MCF 10A (cell line): ENCODE measurements at places on chromosomes 2 and 18.
A peak's percentile ranks its signal among the peaks of the same experiment; 100 is the strongest.

DNA sequence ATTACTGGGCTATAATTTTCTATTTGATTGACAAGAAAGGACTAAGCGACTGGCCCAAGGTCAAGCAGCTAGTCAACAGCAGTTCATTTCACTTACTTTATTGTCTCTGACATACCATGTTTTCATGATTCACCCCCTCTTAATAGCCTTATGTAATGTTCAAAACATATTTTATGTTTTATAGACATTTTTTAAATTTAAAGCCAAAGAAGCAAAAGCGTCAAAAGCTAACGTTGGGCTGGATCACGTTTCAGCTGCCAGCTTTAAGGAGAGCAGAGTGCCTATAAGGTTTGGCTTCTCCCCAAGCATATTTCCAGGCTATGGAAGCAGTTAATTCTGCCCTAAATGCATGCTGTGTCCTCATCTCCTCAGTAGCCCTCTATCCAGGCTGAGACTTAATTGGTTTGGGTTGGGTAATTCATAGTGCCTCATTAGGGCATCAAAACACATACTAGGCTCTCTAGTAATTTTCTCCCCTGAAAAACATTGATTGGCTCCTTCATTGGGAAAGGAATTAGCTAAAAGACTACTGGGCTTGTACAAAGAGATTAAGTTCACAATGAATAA lies 94.8 kb upstream of the CREB1 start:
- DNase-seq: no peak

DNA sequence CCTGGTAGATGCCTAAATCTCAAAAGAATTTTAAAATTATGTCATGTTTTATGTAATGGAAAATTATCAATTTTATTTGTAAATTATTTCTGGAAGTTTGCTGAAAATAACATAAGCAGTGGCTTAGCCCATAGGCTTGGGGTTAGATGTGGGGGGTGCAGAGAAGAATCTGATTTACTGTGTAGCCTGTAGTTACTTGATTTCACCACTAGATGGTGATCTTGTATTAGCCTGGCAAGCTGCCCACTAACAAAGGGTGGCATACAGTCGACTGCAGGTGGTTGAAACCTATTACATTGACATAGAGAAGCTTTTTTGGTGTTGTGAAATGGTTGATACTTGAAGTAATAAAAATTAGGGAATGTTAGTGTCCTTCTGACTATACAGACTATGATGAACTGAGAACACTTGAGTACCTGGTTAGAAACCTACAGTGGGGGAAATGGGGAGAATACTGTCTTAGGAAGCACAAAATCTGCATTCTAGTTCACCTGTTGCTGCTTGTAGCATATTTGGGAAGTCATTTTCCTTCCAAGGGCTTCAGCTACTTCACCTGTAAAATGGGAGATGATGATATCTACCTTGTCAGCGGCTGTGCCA lies 191.0 kb upstream of the LHCGR start:
- peak; percentile 74 for DNase-seq

DNA sequence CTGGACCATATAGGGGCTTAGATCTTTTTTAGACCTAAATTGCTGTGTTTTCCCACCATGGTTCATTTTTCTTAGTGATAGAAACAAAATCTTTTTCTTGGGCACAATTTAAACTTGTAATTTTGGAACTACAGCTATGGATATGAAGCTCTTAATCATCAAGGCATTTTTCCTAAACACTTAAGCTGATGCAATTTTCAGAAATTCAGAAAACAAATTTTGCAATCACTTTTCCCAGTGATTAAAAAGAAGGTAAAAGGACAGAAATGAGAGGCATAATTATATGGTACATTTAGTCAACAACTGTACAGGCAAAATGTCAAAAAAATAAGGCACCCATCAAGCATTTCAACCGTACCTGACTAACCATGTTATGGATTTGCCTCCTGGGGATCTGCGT lies 665.4 kb downstream of the XIRP2 start:
- DNase-seq: no peak

DNA sequence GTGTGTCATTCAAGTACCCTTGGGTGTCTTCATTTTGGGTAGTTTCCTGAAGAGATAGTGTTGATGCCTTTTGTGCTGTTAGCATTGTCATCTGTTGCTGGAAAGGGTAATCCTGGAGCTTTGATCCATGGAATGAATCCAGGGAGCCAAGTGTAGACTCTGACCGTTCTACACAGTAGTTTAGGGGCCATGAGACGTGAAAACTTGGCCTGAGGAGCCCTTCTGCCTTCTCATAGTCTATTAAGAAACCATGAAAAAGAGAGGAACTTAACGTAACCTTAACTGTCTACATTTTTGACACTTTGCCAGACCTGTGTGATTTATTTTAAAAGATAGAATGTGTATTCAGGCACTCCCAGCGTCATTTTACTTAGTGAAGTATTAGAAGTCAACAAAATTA lies 194.0 kb downstream of the BABAM2 start:
- DNase-seq: peak; percentile 51

GRCh38 chr2:241224851-241225438 lies 36.5 kb downstream of the ANO7 start:
- peak; percentile 9 for DNase-seq

DNA sequence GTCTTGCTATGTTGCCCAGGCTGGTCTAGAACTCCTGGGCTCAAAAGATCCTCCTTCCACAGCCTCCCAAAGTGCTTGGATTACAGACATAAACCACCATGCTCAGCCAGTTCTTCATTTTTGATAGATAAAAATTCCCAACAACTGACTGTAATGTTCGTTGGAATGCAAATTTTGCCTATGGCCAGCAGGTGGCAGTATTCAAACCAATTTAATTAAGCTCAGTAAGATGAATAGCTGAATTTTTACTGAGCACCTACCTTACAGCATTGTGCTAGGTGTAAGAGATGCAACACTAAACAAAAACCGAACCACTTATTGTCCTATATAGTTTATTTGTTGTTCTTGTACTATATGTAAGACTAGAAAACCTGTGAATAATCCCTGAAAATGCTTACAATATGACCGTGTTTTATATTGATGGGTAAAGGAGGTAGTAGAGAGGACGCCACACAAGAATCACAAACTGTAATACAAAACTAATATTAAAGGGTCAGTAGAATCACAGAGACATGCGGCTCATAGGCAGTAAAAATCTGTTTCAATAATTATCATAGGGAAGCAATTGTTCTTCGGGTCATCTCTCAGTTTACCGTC lies 8.2 kb upstream of the TMEM182 start:
- DNase-seq: peak; percentile 56

DNA sequence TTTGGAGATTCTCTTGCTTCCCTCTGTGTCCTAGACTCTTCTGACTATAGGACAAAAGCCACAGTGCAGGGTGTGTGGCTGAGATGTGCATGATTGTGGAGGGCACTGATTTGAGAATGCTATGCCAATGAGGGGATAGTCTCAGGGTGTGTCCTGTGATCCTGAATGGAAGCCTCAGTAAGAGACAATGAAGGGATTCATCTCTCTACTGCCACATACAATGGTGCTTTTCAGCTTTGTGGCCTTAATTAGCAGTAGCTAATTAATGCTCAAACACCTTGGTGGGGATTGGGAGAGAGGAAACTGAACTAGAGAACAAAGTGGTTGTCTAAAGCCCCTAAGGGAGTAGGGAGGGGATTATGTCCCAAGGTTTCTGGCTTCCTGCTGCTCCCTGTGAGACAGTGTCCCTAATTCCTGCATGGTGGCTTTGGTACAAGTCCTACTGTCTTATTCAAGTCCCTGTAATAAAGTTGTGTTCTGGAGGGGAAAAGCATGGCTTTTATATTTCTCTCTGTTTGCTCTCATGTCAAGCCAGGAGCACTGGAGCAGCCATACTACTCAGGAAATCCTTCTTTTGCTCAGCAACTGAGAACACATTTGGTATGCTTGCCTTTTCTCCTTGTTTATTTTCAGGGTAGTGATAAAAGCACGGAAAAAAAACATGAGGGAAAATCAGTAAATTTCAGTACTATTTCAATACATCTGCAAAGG lies 415.2 kb upstream of the TCF4 start:
- DNase-seq: no peak

- no peak for DNase-seq
Measured at GRCh38 chr2:85156619-85157018, 23.4 kb downstream of the TCF7L1 start.

DNA sequence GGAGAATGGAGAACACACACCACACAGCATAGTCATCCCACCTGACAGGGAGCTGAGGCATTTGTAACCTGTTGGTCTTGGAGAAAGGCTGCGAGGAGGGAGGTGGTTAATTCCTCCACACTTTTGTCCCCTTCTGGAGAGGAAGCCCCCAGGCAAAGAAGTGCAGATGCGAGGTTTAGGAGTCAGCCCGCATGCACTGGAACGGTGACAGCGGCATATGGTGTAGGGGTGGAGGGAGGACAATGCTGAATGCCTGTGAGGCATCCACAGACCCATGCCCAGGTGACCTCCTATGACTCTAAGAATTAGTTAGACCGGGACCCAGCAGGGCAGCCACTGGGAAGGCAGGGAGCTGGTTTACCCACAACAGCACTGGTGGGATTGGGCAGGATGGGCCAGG lies 12.2 kb downstream of the SPATA3 start:
- no peak for DNase-seq

- no peak for DNase-seq
Measured at GRCh38 chr2:186125156-186125555, 360.9 kb upstream of the ZC3H15 start.

DNA sequence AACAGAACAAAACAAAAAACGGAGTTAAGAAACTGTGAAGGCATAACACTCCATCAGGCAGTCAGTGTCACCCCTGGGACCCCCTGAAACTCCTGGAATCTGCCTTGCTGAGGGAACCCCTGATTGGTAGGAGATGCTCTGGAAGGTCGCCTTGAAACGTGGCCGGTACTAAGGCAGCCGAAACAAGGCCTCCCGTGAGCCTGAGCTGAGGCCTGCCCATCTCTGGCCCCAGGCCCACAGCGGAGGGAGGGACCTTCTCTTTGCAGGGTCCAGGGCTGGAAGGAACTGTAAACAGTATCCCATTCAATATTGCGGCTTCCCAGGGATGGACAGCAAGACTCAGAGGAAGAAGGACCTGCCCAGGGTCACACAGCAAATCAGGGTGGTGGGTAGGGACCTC lies 155.7 kb downstream of the INHBB start:
- DNase-seq: no peak

DNA sequence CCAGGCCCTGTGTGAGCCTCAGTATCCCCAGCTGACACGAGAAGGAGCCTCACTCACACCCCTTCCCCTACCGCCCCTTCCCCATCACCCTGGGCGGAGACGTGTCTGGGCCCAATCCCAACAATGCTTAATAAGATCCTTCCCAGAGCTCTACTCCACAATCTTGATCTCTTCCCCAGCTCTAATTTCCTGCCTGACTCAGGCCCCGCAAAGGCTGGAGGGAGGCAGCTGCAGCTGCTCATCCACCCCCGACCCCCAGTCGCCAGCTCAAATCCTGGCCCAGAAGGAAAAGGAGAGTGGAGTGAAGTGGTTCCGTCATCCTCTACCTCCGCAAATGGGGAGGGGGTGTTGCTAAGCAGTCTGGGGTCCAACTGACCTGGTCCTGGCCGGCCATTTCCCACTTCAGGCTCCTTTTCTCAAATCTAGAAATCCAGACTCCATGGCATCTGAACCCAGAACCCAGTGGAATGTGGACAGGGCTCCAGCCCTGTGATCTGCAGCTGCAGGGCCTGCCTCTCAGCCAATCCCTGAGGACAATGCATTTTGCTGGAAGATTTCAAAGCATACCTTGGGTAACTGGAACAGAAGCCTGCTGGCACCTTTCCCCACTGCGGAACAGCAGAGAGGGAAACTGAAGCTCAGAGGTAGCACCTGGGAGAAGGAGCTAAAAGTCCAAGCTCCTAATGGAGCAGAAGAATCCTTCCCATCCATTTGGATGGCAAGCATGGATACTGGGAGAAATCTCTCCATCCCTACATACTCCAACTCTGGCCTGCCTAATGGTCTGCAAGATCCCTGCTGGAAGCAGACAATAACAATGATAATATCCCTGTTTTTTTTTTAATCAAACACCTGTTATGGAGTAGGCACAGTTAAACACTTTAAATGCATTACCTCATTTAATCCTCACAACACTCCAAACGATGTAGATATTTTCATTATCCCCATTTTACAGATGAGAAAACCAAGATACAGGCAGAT lies 5.6 kb upstream of the TNS1 start:
- DNase-seq: no peak

GRCh38 chr2:220473611-220474010 lies 846.2 kb downstream of the SLC4A3 start:
- DNase-seq: no peak

- DNase-seq: peak; percentile 12
Measured at GRCh38 chr2:221791844-221792243, 219.7 kb upstream of the EPHA4 start.

- DNase-seq: no peak
Measured at GRCh38 chr2:3343012-3343411, 34.6 kb downstream of the EIPR1 start.

GRCh38 chr2:174007010-174007409 lies 41.8 kb upstream of the SP3 start:
- DNase-seq: no peak

- DNase-seq: peak; percentile 58
Measured at GRCh38 chr18:29156531-29156930, 979.6 kb upstream of the CDH2 start.

DNA sequence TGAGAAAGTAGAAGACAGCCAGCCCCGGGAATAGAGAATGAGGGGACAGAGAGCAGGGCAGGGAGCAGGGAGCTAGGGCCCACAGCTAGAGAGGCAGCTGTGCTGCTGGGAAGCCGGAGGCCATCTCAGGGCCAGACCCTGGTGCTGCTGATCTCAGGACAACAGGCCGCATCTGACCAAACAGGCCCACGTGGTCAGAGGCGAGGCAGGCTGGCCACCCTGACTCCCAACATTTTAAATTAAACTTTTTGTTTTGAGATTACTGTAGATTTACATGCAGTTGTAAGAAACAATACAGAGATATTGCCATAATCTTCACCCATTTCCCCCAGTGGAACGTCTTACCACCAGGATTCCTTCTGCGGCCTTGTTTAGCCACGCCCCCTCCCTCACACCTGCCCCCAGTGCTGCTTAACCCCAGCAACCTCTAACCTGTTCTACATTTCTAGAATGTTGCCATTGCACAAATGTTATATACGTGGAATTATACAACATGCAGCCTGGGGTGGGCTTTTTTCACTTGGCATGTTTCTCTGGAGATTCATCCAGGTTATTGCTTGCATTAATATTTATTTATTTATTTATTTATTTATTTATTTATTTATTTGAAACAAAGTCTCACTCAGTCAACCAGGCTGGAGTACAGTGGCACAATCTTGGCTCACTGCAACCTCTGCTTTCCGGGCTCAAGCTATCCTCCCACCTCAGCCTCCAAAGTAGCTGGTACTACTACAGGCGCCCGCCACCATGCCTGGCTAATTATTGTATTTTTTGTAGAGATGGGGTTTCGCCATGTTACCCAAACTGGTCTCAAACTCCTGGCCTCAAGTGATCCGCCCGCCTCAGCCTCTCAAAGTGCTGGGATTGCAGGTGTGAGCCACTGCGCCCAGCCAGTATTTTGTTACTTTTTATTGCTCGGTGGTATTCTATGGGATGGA lies 48.6 kb upstream of the GPR17 start:
- DNase-seq: no peak

- DNase-seq: no peak
Measured at GRCh38 chr2:44616667-44617155, 255.0 kb downstream of the CAMKMT start.

GRCh38 chr2:47964722-47965434 lies 58.6 kb upstream of the FBXO11 start:
- DNase-seq: peak; percentile 27
